SHP77 (cell line): ENCODE measurements at places on chromosomes 3 and 15.

- DNase-seq: no peak
Observed at GRCh38 chr3:183637106-183637486, 1.7 kb downstream of the KLHL24 start.

GRCh38 chr15:58473724-58474123 lies 41.9 kb downstream of the LIPC start:
- DNase-seq: no peak

DNA sequence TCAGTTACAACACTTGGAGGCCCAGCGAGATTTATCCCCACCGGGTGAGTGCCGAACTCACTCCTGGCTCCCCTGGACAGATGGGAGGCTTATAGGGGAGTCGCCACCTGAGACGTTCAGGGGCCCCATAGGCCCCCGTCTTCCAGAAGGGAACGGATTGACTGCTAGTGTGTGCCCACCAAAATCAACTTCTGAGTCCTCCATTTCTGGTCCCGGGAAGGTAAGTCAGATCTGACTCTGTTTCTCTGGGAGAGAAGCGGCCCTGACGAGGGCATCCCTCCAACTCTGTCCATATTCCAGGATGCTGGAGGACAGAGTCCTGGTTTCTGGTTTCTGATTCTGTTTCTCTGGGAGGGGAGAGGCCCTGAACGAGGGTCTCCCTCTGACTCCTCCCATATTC lies 44.3 kb downstream of the ZBTB11 start:
- DNase-seq: no peak

- DNase-seq: no peak
Observed at GRCh38 chr3:30893678-30894325, 659 bp downstream of the GADL1 start.

GRCh38 chr3:126570103-126570541 lies 11.4 kb upstream of the C3orf22 start:
- no peak for DNase-seq

GRCh38 chr3:179503640-179504039 lies 52.4 kb upstream of the GNB4 start:
- no peak for DNase-seq

DNA sequence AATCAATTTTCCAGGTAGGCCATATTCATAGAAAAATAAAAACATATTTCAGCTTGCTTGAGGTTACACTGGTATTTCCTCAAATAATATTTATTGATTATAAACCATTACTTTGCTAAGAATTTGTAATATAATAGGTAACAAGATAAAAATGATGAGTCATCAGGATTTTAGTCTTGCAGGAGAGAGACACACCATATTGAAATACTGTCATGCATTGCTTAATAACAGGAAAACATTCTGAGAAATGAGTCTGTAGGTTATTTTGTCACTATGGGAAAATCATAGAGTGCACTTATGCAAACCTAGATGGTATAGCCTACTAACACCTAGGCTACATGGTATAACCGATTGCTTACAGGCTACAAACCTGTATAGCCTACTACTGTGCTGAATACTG lies 990.5 kb downstream of the OTOL1 start:
- no peak for DNase-seq
